ENCODE measurements at places on chromosomes 1 and 21.

GRCh38 chr1:216523449-216524190, 100.4 kb upstream of the USH2A start:
- no peak for DNase-seq

DNA sequence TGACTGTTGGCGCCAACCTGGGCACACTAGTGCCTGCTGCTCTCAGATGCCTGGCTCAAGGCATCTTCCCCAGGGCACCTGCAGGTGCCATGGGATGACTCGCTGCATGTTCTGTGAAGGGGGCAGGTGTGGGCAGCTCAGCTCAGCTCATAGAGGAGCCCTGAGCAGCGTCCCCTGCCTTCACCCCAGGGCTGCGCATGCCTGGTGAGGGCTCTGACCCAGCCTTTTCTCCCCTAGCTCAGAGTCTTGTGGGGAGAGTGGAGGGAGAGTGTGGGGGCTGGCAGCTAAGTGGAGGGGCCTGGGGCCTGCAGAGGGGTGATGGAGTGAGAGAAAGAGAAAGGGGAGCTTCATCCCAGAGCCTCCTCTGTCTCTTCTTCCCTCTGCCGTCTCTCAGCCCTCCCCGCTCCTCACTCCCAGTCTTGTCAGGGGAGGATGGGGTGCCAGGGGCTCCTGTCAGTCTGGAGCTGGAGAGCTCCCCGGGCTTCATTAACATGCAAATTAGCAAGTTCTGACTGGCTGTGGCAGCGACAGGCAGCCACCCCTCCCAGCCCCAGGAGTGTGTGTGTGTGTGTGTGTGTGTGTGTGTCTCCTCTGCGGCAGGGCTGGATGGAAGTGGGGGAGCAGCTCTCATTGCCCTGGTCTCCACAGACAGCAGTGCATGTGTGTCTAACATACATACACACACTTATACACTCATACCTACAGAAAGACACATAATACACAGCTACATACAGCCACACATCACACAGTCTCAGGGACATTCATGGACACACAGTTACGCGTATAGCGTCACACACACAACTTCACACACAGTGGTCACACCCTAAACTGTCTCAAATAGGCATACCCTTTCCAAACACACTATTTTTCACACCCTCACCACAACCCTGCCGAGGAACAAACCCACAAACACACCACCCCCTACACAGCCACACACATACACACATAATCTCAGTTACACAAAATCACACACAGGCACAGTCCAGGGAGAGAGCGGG, 34.0 kb downstream of the FOXO6 start:
- no peak for DNase-seq

GRCh38 chr1:203031467-203031866, 5.2 kb downstream of the PPFIA4 start:
- DNase-seq: no peak

GRCh38 chr1:108200687-108201051, 526 bp upstream of the SLC25A24 start:
- peak; percentile 37 for DNase-seq

DNA sequence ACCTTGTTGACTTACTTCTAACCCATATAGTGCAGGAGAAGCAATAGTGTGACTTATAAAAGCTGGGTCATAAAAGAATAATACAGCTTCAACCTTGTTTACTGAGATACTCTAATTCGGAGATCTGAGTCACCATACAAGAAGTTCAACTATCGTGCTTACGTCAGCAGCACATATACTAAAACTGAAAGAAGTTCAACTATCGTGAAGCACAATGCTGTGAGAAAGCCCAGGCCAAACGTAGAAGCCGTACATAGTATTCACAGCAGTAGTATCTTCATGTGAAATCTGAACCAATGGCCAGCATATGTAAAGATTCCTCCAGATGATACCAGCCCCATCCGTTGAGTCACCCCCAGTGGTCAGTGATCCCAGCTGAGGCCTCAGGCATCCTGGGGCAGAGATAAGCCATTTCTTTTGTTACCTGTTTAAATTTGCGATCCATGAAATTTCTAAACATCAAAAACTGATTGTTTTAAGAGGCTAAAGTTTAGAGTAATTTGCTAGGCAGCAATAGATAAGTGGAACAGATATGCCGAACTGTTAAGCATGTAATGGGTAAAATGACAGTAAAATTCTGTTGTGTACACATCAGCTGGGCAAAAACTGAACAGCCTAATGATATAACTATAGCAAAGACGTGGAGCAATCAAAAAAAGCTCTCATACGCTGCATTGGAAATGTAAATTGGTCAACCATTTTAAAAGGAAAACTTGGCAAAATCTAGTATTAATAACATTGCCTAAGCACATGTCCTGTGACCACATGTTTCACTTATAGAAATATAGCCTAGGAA, 53.9 kb upstream of the SAMD13 start:
- DNase-seq: no peak

- DNase-seq: no peak
These were observed 152.7 kb downstream of the TGFBR3 start for GRCh38 chr1:91733108-91733710.

- DNase-seq: no peak
These were observed 69.4 kb downstream of the MEGF6 start for GRCh38 chr1:3541936-3542335.

GRCh38 chr1:206685769-206686477, 1.2 kb downstream of the MAPKAPK2 start:
- DNase-seq: peak; percentile 38

DNA sequence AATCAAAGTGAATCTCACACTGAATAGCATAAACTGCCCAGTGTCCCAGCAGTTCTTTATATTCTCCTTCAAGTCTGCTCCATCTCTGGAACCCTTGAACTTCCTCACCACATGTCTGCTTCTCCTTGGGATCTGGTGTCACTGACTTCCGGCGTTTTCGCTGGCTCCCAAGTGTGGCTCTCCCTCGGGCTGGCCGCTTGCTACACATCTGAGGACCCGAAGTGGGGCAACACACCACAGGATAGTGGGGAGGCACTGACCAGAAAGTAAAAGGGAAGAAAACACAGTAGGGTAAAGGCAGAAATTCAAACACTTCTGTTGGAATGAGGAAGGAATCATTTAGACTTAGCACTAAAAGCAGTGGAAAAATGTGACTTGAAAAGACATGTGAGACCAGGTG, 5.1 kb downstream of the NIT1 start:
- no peak for DNase-seq

GRCh38 chr1:163872067-163872466, 550.3 kb downstream of the NUF2 start:
- no peak for DNase-seq

DNA sequence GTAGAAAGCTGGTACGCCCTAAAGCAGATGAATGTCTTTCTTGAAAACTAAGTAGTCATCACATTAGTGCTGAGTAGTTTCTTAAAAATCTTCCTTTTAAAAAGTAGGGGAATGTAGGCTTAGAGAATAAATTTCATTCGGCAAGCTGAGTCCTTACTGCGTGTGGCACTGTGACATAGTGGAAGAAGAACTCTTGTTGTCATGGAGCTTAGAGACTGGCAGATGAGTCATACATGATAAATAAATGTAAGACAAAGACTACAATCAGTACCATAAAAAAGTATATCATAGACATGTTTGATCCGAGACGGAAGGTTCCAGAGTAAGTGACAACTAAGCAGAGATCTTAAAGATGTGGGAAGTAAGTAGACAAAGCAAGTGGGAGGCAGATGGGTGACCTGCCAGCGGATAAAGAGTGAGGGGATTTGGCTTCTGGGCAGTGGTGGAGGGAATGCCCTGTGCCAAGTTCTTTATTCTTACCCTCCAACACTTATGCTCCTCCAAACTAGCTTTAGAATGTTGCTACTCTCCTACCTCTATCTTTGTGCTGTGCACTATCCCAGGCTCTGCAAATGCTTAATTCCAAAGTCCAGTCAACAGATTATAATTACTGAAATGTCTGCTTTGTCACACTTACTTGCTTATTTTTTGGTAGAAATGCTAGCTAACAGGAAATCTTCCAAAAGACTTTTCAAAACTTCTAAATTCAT, 608.5 kb upstream of the USP24 start:
- no peak for DNase-seq

GRCh38 chr1:37793773-37794371, at the start of gene MANEAL:
MANEAL (plus strand) TSS chr1:37793847; CDS start chr1:37794183, 336 bp downstream.
- no peak for DNase-seq

- no peak for DNase-seq
These were observed 43.9 kb upstream of the CNN3 start for GRCh38 chr1:94970783-94971182.

DNA sequence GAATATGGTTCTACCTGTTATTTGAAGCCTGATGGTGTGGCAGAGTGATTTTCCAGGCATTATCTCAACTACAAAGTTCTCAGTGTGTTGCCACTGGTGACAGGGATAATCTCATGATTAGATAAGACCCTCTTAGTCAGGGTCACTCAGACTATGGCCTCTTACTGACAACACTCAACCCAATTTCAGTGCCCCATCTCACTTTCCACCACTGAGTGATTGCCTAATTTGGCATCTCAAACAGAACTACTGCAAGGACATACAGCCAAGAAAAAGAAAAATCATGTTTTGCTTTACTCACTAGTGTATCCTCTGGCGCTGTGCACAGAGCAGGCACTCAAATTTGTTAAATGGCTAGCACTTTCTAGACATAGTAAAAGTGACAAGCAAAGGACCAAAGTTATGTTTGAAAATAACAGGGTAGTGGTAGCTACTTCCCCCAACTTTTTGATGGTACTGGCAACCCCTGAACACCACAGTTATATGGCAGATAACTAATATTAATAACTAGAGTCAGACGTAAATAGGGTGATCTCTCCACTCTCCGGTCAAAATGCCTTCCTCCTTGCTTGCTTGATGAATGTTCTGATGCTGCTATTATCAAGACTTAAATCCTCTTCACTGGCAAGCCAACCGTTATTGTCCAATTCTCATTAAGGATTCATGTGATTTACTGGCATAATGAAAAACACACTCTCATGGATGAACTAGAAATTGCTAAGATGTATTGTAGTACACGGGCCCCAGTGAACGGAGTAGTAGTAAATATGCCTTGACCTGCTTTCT, 37.1 kb upstream of the SLC30A10 start:
- no peak for DNase-seq

DNA sequence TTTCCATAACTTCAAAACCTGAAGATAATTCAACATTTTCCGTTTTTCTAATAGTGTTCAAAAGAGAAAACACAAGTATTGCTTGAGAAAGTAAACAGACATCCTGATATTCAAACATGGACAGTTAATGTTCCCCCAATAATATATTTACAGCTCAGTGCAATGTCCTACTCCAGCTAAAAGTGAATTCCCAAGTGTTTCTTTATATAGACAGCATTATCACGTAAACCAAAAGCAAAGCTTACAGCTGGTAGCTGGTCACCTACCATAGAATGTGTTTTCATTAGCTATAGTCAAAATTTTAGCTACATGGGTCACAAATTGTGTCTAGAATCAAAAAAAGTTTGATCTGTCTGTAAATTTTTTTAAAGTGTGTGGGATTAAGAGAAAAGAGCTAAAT, 34.9 kb downstream of the WLS start:
- no peak for DNase-seq

- no peak for DNase-seq
These were observed 112.3 kb upstream of the GADD45A start for GRCh38 chr1:67572594-67573221.

DNA sequence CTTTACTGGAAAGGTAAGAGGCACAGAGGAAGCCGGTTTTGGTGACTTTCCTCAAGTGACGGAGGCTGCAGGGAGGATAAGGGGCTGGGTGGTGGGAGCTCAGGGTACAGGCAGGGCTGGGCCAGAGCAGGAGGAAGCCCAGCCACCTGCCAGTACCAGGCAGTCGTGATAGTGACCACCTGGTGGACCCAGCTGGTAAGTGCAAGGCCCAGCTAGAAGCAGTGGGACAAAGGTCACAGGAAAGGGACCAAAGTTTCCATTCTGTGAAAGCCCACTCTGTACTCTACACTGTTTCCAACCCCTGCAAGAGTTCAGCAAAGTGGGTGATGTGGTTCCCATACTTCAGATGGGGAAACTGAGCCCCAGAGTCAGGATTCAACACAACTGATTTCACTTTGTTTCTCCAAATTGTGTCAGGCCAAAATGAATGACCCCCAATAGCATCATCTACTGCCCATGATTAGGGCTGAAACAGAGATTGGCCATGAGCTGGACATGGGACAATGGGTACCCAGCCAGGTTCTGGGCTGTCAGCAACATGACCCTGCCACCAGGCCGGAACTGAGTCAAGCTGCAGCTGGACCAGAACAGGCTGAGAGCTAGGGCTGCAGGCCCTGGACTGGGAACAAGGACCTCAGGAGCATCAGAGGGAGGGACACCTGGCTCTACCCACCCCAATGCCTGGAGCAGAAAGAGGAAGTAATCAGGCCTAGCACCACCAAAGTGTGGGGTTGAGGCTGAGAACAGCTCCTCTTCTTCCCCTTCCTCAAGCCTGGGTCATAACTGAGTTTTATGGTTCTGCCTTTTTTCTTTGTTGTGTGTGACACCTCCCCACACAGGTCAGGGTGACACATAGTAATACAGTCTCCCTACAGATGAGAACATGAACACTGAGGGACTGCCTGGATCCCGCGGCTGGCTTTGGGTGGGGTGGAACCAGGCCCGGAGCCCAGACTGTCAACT, 50.2 kb downstream of the KCNN3 start:
- DNase-seq: no peak

DNA sequence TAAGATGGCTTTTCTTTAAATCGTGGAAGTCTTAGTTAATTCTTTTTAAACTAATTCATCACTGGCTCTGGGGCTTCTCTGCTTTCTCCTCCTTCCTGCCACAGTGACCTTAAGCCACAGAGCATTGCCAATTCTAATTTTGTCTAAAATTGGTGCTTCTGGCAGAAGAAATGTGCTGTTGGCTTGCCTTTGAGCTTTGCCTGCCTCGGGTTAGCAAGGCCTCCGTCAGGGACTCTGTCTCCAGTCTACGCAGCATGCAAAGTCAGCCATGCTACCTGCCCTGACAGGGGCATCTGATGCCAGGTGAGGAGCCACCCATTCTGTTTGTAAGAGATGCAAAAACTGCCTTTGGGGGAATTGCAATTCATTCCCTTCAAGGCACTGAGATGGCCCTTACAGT, 25.2 kb downstream of the CLDN14 start:
- DNase-seq: no peak

DNA sequence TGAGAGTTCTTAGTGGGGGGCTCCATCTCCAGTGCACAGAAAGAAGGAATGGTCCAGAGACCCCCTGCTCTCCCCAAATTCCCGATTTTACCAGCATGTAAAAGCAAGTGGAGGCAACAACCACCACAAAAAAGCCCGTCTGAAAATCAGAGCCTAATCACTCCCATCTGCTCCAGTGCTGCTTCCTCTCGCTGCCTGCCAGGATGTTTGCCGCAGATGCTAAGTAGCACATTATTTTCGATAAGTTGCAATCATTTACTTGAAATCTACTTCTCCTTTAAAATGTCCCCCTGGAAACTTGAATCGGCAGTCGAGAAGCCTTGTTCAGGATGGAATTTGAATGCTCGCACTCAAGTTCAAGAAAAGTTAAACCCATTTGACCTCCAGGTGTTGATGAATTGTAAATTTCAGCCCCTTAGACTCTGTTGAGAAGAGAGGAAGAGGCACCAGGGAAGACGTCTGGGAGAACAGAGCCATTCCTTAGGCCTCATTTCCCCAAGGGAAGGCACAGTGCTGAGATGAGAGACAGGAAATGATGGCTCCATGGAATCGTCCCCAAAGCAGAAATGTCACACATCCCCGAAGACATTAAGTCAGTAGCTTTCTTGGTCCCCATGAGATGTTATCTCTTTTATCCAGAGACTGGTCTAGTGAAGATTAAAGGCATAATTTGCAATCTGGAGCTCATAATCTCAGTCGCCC, 221.3 kb downstream of the PBX1 start:
- no peak for DNase-seq

- no peak for DNase-seq
These were observed 28.5 kb downstream of the NIBAN1 start for GRCh38 chr1:184945678-184946412.

GRCh38 chr21:45450423-45451090, 45.6 kb downstream of the COL18A1 start:
- no peak for DNase-seq

Measured in naive thymus-derived CD8-positive, alpha-beta T cell (primary cell).